T1000 (cell line): ENCODE measurements at places on chromosomes 12 and 14.

- no peak for DNase-seq
These were observed 91.9 kb downstream of the VRK1 start for GRCh38 chr14:96889091-96889490.

DNA sequence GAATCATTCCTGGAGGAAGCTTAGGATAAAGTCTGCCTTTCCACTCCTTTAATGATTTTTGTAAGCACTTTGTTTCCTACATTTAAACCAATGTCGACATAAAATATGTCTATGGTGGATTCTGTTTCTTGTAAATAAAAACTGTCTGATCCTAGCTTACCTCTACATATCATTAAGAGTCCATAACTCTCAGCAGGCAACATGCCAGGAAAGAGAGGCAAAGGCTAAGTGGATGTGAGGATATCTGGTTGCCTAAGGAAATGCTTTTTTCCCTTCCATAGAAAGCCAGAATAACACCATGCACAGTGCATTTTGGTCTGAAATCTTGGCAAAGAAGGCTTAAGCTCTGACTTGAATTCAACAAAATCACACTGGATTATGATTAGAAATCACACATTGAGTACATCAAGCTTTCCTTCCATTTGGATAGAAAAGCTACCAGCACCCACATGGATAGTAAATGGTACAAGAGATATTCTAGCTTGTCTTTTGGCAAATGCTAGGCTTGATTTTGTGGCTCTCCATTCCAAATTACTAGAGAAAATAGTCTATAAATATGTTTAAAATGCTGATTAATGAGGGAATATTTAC is 57.0 kb upstream of the CNTN1 start:
- DNase-seq, result no peak

DNA sequence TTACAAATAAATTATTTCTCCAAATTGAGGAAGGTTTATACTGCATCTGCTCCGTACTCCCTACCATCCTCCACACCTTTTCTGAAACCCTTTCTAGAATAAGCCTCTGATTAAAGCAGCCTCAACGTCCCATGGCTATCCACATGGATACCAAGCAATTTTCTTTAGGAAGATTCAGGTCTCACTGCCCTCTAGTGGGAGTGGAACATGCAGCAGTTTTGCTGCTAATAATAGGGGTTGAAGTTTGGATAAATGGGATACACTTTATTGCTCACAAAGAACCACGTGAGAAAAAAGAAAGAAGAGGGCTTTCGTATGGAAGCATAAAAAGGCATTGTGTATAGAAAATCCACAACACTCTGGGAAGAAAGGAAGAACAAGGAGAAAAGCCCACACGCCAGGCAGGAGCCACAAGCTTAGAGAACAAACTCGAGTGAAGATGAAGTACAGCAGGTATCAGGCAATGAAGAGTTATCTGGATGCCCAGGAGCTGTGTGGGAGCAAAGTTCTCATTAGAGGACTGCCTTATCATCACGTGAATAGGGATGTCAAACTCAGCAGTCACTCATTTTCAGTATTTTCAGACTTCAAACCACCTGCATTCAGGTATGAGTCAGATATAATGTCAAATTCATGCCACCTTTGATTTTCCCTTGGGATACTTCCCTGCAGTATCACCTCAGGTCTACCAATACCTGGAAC is 45.8 kb downstream of the CCER1 start:
- peak; percentile 88 for DNase-seq

- DNase-seq, result no peak
These were observed 56.9 kb upstream of the TSPAN8 start for GRCh38 chr12:71214511-71215285.

DNA sequence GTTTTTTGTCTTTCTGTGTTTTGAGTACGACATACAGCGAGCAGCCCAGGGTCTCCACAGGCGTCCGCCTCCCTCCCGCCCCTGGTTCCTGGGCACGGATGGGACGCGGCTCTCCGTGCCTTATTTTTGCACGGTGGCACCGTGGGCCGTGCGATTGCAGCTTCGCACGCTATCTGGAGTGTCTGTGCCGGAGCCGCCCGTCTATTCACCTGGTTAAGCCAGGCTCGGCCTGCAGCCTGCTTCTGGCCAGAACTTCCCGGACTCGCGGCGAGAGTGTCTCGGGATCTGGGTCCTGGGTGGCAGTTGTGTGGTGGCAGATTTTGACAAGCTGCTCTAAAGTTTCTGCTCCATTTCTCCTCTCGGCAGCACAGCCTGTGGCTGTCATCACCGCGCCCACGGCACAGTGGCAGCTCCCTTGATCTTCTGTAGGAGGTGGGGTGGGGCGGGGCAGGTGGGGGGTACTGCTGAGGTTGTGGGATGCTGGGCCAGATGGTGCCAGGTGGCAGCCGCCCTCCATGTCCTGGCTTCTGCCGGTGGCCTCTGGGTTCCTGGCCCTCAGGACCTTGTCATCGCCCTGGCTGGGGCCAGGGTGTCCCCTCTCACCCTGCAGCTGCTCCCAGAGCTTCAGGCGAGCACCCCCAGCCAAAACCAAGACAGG is 2.9 kb downstream of the MMP17 start:
- no peak for DNase-seq

DNA sequence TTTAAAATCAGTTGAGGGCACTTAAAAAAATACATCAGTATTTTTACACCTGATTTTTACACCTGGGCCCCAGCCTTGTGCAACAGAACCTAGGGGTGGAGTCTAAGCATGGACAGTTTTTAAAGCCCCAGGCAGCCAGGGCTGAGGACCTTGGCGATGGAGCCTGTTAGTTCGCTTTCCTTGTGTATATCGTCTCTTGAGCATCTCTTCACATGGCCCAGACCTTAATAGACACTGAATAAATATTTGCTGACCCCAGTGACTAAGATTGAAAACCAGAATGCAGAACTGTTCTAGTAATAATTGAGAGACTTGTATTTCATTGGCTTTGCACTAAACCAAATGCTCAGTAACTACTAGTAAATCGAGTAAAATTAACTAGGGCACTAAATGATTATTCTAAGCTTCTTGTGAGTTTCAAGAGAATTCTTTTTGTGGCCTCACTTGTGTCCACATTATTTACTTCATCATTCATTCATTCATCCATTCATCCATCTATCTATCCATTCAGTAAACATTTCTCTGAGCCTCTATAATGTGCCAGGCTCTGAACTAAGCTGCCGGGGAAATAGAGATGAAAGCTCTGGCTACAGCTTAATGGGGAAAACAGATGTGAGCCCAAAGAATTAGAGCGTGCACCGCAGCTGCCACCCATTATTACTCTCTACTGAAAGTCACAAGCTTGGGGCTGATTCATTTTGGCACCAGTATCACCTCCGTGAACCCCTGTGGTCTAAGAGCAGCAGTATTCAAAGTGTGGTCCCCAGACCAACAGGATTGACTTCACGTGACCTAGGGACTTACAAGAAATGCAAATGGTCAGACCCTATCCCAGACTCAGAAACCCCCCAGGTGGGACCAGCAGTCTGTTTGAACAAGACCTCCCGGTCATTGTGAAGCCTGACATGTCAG is 30.7 kb upstream of the BCL7A start:
- DNase-seq, result no peak

- DNase-seq, result peak; percentile 16
These were observed 413.7 kb downstream of the PCNX1 start for GRCh38 chr14:71320734-71321573.
